ENCODE measurements at places on chromosomes 7 and 10.

DNA sequence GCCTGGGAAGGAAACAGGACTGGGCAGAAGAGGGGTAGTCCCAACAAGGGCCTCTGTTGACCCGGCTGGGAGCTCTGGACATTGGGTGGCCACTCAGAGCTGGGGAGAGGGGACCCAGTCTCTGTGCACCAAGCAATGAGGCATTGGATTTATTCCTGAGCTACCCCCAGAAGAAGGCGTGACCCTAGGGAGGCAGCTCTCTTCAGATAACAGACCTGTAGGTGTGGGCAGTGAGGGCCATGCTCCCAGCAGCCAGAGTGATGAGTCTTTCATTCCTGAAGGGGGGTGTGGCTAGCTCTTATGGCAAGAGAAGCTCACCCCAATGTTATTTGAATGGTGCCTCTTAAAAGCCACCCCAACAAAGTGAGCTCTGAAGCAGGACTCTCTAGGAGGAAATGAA lies 20.4 kb downstream of the TEX36 start:
- no peak for DNase-seq

- DNase-seq: no peak
Observed at GRCh38 chr7:142685877-142686508, 63.3 kb upstream of the PRSS1 start.

DNA sequence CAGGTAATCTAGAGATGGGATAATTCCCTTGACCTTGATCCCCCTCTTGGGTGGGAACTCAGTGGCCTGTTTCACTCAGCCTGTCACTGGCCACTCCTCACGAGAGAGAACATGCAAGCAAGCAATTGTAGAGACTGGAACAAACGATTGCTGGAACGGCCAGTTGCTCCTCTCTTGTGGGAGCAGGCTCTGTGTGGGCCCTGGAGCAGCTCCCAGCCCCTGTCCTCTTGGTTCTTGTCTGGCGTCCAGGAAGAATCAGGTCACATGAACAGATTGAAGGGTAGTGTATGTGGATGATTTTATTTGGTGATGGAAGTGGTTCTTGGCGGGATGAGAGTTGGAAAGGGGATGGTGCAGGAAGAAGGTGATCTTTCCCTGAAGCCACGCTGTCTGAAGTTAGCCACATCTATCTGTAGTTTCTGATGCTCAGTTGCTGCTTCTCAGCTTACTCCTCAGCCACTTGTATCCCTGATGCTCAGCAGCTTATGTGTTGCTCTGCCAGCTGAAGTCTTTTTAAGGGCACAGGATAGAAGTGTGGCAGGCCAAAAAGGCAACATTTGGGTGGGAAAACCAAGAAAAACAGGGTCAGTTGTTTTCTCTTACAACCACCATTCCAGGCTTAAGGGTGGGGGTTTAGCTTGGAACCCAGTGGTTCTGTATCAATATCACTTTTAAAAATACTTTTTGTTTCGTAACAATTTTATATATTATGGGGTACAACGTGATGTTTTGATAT lies 15.9 kb downstream of the RNF133 start:
- DNase-seq: no peak

DNA sequence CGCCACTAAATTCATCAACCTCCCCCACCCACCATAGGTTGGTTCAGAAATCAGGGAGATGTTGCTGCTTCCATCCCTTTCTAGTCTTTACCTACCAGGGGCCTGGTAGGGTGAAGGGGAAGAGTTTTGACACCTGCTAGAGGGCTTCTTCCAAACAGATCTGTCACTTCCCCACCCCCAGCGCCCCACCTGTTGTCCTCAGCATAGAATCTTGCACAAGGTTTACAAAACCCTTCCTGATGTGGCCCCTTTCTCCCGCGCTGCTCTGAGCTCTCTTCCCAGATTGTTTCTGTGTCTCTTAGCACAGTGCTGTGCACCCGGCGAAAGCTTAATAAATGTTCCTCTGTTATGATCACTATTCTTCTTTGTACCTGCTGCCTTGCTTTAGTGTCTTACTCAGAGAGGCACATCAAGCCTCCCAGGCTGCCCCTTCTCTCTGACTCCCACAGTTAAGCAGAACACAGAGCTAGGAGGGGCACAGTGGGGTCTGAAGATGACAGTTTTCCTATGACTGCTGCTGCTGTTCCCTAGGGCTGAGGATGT lies 11.2 kb upstream of the C10orf95 start:
- DNase-seq: no peak

- no peak for DNase-seq
Observed at GRCh38 chr7:69489533-69489932, 108.7 kb upstream of the AUTS2 start.

GRCh38 chr7:93890464-93891068 lies at the start of gene TFPI2:
Gene TFPI2, minus strand, starts transcription at chr7:93890753. Its CDS starts 75 bp downstream, at chr7:93890678.
- DNase-seq: no peak

DNA sequence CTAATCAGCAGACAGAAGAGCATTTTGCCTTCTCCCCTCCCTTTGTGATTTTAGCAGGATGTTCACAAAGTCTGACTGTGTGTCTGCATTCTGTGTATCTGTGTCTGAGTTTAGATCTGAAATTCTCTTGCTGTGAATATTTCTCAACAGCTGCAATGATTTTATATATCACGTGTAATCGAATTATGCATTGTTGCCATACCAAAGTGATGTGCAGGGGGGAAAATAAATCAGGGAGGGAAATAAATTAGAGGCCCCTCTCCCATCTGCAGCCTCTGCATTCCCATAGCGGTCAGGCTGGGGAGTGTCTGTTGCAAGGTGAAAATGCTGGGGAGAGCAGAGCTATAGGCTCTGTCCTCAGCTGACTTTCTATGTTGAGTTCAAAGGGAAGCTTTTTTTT lies 209.0 kb downstream of the LRMDA start:
- no peak for DNase-seq

GRCh38 chr7:106485031-106485551 lies 175.9 kb downstream of the CCDC71L start:
- no peak for DNase-seq

- DNase-seq: no peak
Observed at GRCh38 chr10:43226851-43227845, 39.7 kb downstream of the RASGEF1A start.

GRCh38 chr7:115019882-115020605 lies 98.2 kb downstream of the MDFIC start:
- DNase-seq: no peak

DNA sequence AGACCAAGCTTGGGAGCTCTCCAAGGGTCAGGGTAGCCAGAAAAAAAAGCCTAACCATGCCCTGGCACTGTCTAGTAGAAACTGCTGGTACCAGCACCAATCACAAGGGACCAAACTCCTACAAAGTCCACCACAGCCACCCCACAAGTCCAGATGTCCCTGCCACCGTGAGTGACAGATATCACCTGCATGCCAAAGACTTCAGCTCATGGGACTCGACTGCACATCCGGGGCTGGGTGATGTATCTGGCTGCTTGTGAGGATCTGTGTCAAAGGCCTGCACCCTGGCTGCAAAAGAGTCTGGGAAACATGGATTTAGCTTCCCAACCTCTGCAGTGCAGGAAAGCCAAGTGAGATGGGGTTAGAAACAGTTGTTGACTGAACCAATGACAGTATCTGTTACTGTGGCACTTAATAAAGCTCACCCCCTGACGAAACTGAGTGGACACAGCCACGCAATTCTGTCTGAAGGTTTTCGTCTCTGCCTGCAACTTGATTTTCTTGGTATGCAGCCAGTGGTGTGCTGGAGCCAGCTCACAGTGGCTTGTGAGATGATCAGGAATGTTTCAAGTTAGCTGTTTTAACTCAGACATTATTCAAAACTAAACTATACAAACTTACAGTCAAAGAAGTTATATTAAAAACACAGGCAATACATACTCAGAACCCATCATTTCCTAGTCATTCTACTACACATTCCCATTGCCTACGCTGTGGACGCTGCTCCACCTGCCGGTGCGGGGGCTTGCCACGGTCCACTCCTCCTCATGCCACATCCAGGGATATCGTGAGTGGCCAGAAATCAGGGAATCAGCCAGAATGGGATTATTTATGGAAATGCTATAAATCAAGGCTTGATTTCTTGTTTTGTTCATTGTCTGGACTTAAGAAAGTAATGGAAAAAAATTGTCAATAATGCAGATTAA lies 9.2 kb downstream of the ZNF488 start:
- no peak for DNase-seq

- DNase-seq: no peak
Observed at GRCh38 chr7:137937202-137937560, 64.7 kb downstream of the CREB3L2 start.

- no peak for DNase-seq
Observed at GRCh38 chr10:68364101-68364886, 31.6 kb upstream of the PBLD start.

- no peak for DNase-seq
Observed at GRCh38 chr7:13231216-13231615, 543.8 kb downstream of the ARL4A start.

DNA sequence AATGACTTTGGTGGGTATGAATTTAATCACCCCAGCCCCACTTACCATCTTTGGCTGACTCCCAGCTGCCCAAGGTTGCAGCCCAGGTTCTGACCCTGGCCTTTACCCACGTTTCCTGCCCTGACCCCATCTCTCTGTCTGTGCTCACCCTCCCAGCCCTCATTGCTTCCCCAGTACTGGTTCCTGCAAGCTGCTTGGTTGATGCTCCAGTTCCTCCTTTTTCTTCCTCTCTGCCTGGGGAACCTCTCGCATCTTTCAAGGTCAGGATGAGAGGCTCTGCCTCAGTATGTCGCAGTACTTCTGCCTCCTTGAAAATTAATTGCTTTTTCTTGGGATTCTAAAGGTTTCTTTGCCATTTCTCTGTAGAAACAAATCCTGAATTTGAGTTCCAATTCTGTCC lies 263.8 kb upstream of the ZNF32 start:
- DNase-seq: no peak

- no peak for DNase-seq
Observed at GRCh38 chr10:87716348-87716670, 56.6 kb downstream of the PAPSS2 start.
